ENCODE measurements at places on chromosomes 2 and 18.

DNA sequence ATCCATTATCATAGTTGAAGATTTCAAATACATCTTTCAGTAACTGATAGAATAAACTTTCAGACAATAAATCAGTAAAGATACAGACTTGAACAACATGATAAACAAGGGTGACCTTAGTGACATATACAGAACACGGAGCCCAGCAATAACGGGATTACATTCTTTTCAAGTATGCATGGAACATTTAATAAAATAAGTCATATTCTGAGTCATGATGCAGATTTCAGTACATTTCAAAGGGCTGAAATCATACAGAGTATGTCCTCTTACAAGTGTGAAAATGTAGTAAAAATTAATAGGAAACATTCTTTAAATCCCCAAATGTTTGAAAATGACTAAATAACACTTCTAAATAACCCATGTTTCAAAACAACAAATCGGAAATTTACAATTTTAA lies 17.2 kb upstream of the KLHL29 start:
- no peak for DNase-seq

DNA sequence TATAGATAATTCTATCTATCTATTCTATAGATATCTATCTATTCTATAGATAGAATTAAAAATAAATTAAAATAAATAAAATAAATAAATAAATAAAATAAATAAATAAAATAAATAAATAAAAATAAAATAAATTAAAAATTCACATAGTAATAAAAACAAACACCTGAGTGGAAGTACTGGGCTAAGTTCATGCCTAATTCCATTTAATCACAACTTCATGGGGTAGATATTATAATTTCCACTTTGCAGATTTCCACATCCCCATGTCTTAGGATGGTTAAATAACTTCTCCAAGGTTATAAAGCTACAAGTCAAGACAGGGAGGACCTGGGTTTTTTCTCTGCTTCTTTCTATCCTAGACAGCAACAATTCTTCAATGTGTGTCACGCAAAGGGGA lies 261.4 kb upstream of the MEX3C start:
- DNase-seq, result no peak

DNA sequence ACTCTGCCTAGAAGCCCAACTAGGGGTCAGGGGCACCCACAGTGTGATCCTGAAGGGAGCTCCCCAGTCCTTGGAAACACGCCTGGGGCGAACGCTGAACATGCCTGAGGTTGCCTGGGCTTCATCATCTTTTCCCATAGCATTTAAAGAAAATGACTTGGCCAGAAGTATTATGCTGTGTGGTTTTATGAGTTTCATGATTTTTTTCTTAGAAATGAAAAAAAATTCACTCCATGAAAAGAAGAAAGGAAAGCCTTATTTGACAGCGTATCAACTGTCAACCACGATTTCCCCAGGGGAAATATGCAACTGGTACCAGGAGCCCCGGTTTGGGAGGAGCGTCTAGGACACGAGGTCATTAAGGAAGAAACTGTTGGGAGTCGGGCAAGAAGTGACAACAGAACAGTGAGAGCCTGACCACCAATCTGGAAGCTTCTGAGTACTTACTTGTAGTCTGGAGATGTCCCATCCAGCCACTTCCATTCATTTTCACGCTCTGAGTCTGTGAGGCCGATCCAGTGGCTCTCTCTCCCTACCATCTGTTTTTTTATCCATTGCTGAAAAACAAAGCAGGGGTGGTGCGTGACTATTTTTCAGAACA lies 63.5 kb upstream of the THOC1 start:
- DNase-seq, result no peak

DNA sequence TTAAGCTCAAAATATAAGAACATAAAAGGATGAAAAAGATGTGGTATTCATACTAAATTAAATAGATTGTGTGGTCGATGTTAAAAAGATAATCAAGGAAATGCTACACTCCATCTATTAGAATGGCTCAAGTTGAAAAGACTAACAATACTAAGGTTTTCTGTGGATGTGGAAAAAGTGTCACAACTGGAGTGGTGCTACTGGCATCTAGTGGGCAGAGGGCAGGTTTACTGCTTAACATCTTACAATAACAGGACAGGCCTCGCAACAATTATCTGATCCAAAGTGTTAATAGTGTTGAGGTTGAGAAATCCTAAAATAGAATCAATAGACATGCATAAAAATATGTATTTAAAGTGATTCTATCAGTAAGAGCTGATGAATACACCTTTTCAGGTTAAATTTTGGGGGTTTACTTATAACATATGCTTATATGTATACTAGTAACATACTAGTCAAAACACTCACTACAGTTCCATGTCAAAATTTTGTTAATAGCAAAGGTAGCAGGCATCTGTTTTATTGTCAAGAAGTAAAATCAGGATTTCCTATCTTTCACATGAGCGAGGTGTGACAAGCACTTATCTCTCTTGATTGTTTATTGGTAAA lies 91.5 kb upstream of the TMEFF2 start:
- DNase-seq, result peak; percentile 48

DNA sequence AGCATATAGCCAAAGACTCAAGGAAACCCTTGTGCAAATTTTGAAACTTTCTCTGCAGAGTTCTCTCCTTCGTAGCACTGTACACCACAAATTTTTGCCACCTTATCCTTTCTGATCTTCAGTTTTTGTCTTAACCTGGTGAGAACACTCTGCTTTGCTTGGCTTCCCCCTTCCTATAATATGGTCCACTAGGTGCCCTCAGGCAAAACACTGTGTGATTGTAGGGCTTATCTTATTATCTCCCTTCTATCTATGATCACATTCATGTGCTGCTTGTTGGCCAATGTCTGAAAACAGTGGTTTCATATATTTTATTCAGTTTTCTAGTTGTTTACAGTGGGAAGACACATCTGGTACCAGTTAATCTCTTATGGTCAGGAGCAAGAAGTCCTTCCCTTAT lies 111.1 kb downstream of the MTX2 start:
- DNase-seq, result no peak

GRCh38 chr18:54294274-54294673 lies 25.0 kb downstream of the POLI start:
- DNase-seq, result no peak

- no peak for DNase-seq
Observed at GRCh38 chr2:59622599-59623308, 930.7 kb downstream of the BCL11A start.

GRCh38 chr2:26442707-26443106 lies 35.2 kb downstream of the OTOF start:
- DNase-seq, result no peak

- no peak for DNase-seq
Observed at GRCh38 chr18:2597639-2598038, 26.3 kb downstream of the NDC80 start.

- DNase-seq, result peak; percentile 94
Observed at GRCh38 chr2:40716879-40717278, 265.0 kb upstream of the SLC8A1 start.

DNA sequence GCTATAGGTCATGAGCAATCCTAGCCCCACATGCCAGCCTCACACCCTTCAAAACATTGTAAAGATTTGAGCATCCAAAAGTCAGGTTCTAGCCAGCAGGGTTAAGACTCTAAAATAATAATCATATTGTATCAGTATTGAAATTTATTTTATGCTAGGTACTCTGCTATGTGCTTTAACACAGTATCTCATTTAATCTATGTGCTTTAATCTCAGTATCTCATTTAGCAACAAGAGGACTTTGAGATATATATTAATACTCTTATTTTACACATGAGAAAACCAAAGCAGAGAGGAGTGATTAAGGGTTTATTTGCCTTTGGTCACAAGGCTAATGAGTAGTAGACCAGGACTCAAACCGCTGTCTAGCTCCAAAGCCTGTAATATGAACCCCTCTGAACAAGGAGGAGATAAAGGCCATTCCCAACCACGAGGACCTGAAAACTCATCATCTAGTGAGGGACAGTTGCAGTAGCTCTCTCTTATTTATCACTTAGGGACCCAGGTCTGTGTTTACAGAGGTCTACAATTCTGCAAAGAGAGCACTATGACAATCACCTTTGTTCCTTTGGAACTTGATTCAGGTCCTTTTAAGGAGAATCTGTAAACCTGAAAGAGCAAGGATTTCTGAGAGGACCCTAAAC lies 116.5 kb upstream of the SERTAD2 start:
- DNase-seq, result peak; percentile 46

GRCh38 chr18:11946756-11947155 lies 34.6 kb upstream of the IMPA2 start:
- peak; percentile 24 for DNase-seq

- no peak for DNase-seq
Observed at GRCh38 chr18:36676629-36677028, 152.2 kb downstream of the TPGS2 start.

- DNase-seq, result no peak
Observed at GRCh38 chr18:74083557-74083952, 64.1 kb downstream of the FBXO15 start.

DNA sequence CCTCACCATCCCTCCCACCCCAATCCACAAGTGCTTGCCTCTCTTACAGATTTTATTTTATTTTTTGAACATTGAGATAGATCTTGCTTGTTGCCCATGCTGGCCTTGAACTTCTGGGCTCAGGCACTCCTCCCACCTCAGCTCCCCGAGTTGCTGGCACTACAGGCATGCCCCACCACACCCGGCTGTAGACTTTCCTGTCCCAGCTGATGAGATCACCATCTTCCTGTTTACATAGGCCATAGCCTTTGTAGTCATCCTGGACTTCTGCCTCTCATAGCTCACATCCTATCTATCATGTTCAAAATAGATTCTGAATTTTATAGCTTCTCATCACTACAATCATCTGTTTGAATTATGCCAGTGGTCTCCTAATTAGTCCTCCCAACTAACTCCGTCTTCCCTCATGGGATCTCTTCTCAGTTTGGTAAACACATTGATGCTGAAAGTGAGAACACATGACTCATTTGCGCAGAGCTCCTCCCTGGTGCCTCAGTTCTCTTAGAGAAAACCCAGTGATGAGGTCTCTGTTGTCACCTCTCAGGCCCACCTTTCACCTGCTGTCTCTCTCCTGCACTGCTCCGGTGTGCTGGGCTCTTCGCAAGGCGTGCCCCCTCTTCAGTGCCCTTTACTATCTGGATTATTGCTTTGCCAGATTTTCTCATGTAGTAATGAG lies 243.0 kb downstream of the ZNF407 start:
- peak; percentile 89 for DNase-seq

- no peak for DNase-seq
Observed at GRCh38 chr18:23542461-23542860, 39.1 kb downstream of the RMC1 start.

DNA sequence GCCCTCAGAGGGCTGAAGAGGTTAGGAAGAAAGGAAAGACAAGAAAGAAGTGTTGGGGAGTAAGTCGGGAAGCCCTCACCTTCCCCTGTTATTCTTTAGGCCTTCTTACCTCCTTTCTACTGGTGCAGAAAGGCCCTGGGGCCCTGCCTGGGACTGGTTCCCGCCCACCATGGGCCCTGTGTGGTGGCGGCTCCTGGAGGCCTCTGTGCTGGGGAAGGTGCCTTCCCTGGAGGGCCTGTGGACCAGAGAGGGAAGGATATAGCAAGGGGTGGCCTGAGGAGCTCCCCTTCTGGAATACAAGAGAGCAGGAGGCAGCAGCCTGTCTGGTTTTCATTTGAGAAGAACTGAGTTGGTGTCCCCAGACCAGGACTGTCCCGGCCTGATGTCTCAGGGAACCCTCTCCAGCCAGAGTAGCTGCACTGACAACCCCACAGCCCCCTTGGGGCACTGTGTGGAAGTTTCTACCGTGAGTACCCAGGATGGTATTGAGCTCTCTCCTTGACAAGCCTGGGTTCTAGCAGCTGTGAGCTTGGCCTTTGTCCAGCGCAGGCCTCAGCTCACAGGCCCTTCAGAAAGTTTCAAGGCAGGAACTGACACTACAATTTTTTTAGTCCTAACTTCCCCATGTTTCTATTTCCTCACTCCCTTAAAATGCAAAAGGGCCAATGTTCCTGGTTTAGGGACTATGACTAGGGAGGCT lies 47.1 kb downstream of the EFR3B start:
- no peak for DNase-seq

- DNase-seq, result no peak
Observed at GRCh38 chr2:121608367-121608766, 40.9 kb downstream of the CLASP1 start.

DNA sequence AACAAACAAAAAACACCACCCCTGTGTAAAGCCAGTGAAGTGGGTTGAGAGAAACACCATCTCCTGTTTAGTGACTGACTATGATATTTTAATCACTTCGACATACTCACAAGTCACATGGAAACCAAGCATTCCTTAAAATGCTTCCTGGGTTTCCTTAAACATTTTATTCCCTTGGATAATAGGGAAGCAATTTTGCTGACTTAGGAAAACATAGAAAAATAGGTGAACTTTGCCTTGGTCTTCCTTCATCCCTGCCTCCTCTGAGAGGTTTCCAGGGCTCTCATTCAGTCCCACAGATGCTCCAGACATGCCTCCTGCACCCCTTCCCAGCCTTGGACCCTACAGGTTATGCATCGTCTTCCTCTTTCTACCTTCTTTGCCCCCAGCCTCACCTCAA lies 122.6 kb upstream of the SERPINE2 start:
- no peak for DNase-seq

DNA sequence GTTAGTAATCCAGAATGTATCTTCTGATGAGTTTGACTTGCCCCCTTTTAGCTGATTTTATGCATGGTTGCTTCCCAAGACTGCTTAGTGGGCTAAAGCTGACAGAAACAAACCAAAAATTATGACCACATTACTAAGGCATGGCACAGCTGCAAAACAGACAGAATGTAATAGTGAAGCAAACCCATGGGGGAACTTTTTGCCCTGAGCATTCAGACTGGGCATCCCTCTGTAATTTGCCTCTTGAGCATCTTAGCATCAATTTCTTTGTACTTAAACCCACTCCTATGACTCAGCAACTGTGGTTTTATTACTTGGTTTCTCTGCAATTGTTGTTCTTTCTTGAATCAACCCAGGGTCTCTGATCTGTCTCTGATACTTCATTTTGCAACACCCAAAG lies 487.3 kb upstream of the DCC start:
- no peak for DNase-seq

DNA sequence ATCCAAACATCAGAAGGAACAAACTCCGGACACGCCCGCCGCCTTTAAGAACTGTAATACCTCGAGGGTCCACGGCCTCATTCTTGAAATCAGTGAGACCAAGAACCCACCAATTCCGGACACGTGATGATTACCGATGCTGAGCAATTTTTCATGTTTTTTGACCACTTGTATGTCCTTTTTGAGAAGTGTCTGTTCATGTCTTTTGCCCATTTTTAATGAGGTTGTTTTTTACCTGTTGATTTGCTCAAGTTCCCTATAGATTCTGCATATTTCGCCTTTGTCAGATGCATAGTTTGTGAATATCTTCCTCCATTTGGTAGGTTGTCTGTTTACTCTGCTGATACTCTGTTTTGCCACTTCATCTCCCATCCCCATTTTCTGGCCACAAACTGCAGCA lies 150.4 kb downstream of the IRS1 start:
- DNase-seq, result no peak

DNA sequence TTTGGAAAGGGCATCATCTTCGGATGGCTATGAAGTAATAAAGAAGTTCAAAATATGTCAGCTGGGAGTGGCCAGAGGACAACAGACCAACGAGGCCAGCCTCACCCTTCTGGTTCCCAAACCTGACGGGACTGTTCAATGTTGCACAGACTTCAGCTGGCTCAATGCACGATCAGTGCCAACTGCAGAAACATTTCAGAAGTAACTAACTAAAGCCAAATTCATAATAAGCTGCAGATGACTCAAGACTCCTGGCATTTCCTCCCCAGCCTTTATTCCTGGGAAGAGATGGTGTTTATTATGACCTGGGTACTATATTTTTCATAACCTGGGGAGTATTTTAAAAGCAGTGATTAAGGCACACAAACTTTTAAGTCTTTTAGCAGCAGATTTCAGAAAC lies 3.8 kb upstream of the ATP6V1C2 start:
- DNase-seq, result peak; percentile 84

Data from HT1080 (cell line).